Esophagus squamous epithelium (tissue), 5 donors: ENCODE measurements at places on chromosomes 6 and 20.

- no peak for DNase-seq
Measured at GRCh38 chr6:42411406-42411805, 40.3 kb downstream of the TRERF1 start.

- no peak for DNase-seq
Measured at GRCh38 chr6:139029470-139030227, 1.1 kb downstream of the ABRACL start.

DNA sequence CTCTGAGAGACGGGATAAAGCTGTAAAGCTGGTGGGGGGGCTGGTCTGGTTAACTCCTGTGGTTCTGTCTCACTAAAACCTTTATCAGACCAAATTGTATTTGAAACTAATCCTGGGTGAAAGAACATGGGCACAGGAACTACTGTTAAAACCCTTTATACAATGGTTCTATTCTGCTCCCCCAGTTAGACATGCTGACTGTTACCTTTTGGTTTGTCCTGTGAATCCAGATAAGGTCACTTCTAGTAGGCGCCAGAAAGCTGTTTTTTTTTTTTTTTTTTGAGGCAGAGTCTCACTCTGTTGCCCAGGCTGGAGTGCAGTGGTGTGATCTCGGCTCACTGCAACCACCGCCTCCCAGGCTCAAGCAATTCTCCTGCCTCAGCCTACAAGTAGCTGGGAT lies 29.7 kb downstream of the GSTA4 start:
- no peak for DNase-seq

- no peak for DNase-seq
Measured at GRCh38 chr20:51255417-51255816, 232.5 kb upstream of the KCNG1 start.

- no peak for DNase-seq
Measured at GRCh38 chr6:75991941-75992340, 80.5 kb downstream of the IMPG1 start.

- no peak for DNase-seq
Measured at GRCh38 chr6:17473554-17473953, 80.2 kb downstream of the CAP2 start.

GRCh38 chr6:12291839-12292604 lies 1.9 kb downstream of the EDN1 start:
- no peak for DNase-seq

GRCh38 chr20:62117658-62118057 lies 4.6 kb upstream of the LSM14B start:
- no peak for DNase-seq

DNA sequence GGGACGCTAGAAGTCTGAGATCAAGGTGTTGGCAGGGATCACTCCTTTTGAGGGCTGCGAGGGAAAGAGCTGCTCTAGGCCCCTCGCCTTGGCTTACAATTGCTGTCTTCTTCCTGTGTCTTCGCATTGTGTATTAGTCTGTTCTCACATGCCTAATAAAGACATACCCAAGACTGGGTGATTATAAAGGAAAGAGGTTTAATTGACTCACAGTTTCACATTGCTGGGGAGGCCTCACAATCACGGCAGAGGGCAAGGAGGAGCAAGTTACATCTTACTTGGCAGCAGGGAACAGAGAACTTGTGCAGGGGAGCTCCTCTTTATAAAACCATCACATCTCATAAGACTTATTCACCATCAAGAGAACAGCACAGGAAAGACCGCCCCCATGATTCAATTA lies 102.5 kb upstream of the ASF1A start:
- no peak for DNase-seq

DNA sequence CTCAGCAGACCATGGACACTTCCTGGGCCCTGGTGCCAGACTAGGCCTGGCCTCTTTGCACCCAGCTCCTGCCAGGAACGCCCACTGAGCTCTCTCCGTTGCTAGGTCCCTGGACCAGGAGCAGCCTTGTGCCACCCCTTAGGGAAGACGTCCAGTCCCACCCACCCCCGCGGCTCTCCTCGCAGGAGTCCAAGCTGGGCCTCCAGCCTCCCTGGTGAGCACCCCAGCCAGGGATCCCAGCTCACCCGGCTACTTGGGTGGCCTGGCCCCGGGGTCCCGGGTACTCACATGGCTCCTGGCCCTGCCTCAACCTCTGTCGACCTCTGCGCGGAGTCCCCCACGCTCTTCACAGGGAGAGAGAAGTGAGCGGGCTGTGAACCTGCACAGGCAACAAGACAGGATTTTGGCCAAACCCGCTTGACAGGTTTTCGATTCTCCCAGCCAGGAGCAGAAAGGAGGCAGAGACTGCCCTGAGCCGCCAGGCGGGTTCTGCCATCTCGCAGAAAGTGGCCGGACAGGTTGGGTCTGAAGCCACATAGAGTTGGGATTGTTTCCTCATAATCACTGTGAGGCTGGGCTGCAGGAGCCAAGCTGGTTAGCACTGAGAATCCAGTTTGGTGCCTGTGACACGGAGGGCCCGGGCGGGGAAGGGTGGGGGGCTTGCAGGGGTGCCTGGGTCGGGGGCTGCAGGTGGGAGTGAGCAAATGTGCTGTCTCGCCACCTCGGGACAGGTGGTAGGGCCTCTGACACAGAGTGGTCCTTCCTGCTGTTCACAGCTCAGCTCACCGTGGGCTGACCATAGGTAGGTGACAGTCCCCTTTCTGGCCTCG lies at the start of gene RBBP8NL:
TSS of gene RBBP8NL (minus strand) at position 368 of the 830 bp plus-strand sequence. CDS start 7,892 bp downstream, outside the sequence.
- DNase-seq, result no peak

- DNase-seq, result no peak
Measured at GRCh38 chr6:141029908-141030307, 1102.8 kb upstream of the GJE1 start.

DNA sequence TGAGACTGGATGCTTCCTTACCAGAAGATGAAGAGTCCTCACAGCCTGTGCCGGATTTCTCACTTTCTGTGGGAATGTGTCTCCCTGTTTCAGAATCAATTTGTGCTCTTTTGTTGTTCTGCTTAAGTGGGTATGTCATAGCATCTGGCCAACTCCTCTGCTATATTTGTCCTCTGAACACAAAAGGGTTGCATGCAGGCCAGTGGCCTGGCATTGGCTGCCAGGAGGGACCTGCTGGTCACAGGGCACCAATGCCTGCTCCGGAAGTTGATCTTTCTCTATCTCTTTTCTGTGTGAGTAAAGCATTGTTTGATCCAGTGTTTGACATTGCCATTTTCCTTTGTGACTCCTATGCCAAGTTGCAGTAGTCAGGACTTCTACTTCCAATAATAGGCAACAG lies 47.8 kb downstream of the JARID2 start:
- no peak for DNase-seq

- no peak for DNase-seq
Measured at GRCh38 chr6:14452567-14453527, 335.3 kb downstream of the CD83 start.

GRCh38 chr20:4947817-4948559 lies 53.3 kb downstream of the SLC23A2 start:
- DNase-seq, result no peak

- DNase-seq, result no peak
Measured at GRCh38 chr6:2102316-2102883, 143.0 kb downstream of the GMDS start.

DNA sequence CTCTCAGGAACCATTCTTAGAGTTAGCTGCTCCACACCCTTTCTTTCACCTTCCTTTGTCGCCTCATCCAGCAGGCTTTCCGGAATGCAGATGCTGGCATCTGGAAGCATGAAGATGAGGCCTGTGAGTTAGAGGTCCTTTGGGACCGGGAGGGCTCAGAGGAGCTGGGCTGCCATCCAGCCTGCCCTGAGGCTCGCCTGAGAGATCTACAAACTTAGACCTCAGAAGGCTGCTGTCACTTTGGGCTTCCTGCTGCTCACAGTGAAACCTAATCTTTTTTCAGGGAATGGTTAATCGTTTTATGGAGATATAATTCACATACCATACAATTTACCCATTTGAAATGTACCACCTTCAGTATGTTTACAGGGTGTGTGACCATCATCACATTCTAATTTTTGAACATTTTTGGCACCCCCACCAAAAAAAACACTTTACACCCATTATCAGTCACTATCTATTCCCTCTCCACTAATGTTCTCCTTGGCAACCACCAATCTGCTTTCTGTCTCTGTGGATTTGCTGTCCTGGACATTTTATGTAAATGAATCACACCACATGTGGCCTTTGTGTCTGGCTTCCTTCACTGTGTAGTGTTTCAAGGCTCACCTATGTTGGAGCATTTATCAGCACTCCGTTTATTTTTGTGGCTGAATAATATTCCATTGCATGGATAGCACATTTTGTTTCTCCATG lies 20.0 kb upstream of the MPC1 start:
- DNase-seq, result no peak

DNA sequence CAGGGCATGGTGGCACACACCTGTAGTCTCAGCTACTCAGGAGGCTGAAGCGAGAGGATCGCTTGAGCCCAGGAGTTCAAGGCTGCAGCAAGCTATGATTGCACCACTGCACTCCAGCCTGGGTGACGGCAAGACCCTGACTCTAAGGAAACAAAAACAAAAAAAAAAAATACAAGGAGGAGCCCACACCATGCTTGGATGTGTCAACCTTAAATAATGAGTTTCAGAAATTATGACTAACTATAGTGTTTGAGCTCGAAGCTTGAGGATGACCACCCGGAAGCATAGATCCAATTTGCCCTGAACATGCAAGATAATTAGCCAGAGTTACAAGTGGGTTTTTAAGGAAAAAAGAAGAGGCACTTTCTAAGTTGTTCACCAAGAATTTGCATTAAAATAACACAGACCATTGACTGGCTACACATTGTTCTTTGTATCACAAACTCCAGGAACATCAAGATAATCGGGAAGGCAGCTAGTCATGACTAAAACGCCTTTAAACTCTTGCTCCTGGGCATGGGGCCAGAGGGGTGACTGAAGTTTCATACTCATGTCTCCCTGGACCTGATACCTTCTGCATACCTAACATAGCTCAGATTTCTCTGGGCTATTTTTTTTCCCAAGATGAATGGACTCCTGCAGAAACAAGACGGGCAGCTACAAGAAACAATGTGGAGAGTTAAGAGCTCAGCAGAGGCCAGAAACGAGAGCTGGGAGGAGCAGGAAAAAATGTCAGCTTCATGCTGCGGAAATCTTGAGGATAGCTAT lies 289.6 kb downstream of the PREX1 start:
- no peak for DNase-seq

GRCh38 chr6:75855052-75855451 lies 106.0 kb downstream of the MYO6 start:
- DNase-seq, result no peak

GRCh38 chr6:3664625-3665041 lies 86.9 kb downstream of the PXDC1 start:
- no peak for DNase-seq

DNA sequence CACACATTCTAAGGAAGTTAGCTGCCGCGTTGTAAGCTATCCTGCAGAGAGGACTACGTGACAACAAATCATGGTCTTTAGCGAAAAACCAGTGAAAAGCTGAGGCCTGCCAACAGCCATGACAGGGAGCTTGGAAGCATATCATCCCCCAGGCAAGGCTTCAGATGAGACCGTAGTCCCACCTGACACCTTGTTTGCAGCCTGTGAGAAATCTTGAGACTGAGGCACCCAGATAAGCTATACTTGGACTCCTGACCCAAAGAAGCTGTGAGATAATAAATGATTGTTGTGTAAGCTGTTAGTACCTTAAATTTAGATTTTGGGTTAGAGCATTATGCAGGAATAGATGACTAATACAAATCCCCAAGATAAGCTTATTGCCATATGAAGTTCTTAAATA lies 45.4 kb upstream of the SENP6 start:
- DNase-seq, result no peak

DNA sequence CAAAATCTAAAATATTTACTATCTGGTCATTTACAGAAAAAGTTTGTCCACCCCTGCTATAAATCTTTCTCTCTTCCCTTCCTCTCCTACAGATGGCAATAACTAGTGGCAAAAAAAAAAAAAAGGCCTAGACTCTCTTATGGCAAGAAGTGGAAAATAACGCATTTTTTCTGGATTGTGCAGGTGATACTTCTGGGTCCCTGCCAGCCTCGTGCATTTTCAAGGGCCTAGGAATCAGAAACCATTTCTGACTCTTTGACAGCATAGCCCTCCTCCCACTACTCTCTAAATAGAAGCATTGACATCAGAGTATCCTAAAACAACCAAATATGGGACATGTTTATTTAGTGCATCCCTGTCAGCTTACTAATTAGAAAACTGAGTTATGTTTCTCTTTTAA lies 251.0 kb downstream of the KHDC1L start:
- DNase-seq, result no peak

DNA sequence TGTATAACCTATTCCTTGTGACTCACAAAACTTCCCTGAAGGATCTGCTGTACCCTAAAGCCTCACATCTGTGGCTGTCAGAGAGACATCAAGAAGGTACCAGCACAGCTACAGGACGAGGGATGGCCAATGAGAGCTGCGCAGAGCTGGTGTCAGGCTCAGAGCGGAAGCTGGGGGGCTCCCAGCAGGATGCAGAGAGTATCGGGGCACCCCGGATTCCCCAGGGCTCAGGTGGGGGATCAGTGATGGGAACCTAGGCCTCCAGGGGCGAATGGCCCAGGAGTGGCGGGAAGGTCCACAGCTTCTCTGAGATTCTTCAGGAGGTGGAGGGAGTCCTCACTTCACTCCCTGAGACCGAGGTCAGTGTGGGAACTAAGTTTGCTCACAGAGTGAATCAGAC lies 30.9 kb upstream of the SMOC2 start:
- DNase-seq, result no peak

DNA sequence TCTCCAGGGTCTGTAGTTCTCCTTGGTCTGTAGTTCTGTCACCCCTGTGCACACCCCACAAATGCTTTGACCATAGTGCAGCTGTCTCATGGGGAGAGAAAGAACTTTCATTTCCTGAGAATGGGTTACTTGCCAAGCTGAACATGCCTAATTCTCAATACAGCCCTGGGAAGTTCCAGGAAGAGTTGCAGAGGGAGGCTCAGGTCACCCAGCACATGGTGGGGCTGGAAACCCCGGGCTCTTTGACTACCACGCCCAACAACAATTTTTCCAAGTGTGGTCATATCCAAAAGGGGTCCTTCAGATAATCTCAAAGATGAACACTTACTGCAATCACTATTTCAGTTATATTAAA lies 2.2 kb upstream of the PTPRA start:
- DNase-seq, result no peak

DNA sequence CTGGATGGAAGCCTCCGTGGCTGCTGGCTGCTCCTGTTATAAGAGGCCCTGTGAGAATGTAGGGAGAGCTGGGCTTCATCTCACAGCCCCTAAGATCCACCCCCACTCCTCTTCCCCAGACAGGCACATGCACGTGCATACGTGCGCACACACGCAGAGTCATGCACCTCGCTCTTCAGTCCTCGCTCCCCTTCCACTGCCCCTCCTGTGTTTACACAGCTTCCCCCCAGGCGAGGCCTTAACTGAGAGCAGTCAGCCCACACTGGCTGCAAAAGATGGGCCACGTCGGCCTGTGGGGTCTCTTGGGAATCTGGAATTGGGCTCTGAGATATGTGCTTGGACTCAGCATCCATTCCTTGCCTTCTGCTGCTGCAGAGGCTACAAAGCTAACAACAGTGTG lies 35.2 kb upstream of the MLN start:
- no peak for DNase-seq
